ENCODE measurements at places on chromosomes 2 and 18.

- peak; percentile 88 for DNase-seq
These were observed 191.4 kb downstream of the TMEM163 start for GRCh38 chr2:134527381-134527780.

DNA sequence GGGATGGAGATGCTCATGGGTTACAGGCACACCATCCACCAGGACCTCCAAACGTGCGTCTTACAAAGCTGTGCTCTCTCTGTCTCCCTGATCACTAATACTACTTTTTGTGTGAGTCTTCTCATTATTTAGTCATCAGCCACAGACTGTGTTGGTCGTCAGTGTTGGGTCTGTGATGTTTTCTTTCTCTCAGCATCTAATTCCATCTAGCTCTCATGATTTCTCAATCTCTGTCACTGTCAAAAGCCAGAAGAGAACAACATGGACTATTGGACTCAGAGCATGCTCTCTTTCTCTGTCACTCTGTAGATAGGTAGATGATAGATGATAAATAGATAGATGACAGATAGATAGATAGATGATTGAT, 6.0 kb upstream of the ARL4C start:
- DNase-seq: no peak

DNA sequence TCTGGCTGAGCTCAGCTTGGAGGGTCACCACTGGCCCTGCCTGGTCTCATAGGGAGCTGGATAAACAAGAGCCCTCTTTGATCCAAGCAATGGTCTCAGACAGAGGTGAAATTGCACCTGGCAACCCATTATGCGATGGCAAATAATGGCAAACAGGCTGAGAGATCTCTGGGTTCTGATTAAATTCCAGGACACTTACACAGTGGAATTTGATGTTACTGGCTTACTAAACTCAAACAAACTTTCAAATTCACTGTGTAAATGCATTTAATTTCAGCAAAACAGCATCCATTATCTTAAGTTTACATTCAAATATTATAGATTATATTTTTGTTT, 19.5 kb upstream of the STAT4 start:
- DNase-seq: no peak

GRCh38 chr2:240889601-240890560, 6.1 kb downstream of the MAB21L4 start:
- no peak for DNase-seq

DNA sequence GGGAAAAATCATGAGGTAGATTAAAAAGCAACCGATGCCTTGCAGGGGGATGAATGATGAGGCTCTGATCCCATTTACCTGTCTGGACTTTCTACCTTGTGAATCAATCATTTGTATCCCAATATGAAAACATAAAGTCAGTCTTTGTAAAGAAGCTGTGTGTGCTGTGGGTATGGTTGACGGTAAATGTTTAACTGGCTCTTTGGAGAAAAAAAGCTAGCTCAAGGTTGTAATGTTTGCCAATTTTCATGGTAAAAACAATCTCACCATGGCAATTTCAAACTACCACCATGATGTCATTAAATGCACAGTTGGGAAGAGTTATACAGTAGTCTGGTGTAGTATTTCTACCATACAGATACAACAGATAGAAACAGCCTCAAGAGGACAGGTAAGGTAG, 14.6 kb downstream of the TTR start:
- no peak for DNase-seq

DNA sequence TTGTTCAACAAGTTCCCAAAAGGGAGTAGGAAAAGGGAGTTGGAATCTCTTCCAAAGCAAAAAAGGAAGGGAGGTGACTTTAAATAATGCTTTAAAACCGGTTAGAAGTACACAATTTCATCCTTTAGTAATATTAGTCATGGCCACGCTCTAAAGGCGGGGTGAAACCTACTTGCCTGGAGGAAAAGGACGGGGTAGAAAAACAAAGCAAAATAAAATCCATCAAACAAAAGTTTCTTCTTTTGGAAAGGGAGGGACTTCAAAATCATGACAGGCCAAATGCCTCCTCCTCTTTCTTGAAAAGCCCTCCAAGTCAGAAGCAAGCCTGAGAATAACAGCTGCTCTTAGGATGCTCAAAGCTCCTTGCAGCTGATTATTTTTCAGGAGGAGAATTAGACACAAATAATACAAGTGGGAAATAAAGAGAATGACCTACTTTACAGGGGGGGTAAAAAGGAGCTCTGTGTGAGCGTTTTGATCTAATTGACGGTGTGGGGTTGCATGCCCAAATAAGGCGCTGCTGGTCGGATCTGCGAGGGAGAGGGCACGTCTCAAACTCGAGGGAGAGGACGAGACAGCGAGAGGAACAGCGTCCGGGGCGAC, 1.8 kb upstream of the NPAS2 start:
- DNase-seq: peak; percentile 48

DNA sequence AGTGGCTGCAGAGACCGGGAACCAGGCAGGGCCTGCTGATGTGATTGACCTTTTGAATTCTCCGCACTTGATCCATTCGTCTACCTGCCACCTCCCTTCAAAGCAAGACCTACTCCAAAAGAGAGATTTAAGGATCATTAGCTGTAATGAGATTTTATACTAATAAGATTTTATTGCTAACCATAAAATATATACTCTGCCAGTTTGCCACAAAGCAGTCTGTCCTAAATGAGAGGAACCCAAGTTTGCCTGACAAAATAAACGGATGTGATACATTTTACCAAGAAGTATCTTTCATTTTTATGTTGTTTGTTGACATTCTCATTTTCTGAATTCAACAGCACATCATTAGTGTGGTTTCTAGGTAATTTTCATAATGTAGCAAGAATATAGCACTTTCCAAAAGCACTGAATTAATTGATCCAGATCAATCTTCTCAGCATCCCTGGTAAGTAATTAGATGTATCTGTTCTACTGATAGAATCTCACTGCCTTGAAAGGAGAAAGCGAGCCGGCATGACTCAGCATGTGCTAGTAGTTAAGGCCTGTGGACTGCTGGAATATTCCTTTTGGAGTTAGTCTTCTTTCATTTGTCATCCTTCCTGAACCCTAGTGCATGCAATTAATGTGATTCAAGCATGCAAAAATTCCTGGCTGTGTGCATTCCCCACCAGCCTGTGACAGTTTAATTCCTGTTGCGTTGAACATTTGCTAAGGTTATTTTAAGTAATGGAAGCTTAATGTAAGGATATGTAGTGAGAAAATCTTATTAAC, 128.5 kb downstream of the ARL6IP6 start:
- DNase-seq: peak; percentile 62

DNA sequence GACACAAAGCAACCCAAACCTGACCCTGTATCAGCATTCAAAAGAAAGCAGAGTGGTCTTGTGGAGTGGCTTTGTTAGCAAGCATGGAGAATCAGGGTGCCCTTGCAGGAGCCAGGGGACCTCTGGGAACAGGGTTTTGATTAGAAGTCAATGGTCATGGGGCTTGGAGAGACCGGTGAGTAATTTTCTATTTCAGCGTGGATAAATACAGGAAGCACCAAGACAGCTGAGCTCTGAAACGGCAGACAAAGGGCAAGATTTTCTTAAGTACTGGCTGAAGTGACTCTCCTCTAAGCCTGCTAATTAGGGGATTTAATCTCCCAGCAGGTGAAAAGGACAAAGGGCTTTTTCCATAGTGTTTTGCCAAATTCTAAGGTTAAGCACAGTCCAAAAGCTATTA, 78.0 kb upstream of the GAREM1 start:
- DNase-seq: peak; percentile 3

- no peak for DNase-seq
These were observed 64.0 kb upstream of the PMAIP1 start for GRCh38 chr18:59835605-59836379.

- DNase-seq: peak; percentile 62
These were observed 157.6 kb downstream of the LRATD1 start for GRCh38 chr2:14790041-14790640.

DNA sequence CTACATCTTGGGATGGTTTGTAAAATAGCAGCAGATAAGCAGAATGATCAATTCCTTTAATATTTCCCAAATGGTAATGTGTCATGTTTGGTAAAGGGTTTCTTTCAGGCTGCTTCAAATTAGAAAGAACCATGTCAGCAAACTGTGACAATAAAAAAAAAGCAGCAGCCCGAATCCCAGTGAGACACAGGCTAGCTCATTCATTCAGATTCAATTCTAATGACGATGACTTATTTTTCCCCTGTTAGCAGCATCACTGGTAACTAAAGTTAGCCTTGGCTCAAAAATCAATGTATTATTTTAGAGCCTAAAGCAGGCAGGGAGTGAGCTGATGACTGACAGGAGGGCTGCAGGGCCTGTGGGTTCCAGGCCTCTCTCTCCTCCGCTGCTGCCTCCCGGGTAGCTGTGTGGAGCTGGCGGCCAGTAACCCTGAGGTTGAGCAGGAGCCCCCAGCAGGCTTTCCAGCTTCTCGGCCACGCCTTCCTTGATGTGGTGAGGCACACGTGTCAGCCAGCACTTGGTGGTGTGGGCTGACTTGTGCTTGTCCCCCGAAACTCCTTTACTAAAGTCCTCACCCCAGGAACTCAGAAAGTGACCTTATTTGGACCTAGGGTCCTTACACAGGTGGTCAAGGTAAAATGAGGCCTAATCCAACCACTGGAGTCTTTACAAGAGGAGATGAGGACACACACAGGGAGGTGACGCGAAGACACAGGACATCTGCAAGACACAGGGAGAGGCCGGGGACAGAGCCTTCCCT, 120.5 kb upstream of the HS6ST1 start:
- no peak for DNase-seq

GRCh38 chr2:97996679-97997078, 931 bp upstream of the TMEM131 start:
- no peak for DNase-seq

- DNase-seq: no peak
These were observed 112.2 kb downstream of the GALNT3 start for GRCh38 chr2:165681841-165682240.

- DNase-seq: no peak
These were observed 273.3 kb upstream of the ERBB4 start for GRCh38 chr2:212811921-212812320.

- no peak for DNase-seq
These were observed 13.5 kb upstream of the ATP5MC3 start for GRCh38 chr2:175195012-175195411.

DNA sequence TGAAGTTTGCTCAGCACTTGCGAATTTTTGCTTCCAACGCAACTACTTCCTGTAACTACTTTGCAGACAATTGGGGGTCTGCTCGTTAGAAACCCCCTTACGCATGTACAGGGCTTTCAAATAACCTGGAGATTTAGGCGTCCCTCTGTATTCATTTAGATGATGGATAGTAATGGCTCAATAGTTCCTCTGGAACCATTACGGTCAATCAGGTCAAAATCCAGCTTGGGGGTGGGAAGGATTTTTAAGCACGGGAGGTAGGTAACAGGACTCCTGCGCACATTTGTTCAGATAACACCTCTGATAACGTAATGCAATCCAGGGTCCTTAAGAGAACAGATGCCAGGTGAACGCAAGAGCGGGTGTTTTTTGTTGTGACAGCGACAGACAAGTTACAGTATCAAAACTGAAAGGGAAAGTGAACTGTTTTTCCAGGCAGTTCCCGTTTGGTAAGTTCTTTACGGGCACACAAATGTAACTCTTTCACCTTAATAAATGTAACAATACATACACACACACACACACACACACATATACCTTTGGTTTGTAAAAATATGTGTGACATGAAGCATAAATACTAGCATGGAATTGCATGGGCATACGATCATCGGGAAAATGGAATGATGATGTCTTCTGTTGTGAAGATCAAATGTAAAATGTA, 3.8 kb upstream of the OSR1 start:
- DNase-seq: peak; percentile 34

DNA sequence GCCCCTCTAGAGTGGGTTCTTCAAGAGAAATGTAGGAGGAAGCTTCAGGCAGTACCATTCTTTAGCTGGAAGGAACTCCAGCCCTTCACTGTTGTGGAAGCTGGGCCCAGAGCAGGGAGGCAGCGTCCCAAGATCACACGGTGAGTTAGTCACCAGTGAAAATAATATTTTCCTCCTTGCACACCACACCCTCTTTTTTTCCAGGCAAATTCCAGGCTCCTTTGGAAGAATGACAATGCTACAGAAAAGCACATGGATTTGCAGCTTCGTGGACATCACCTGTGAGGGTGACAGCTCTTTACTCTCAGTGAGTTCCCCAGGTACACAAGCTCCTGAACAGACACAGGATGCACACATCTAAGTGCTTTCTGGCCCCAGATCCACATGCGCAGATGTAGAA, 157.1 kb downstream of the COL6A3 start:
- peak; percentile 51 for DNase-seq

Data from LHCN-M2 (cell line).